Stimulated activated CD8-positive, alpha-beta memory T cell treated with anti-CD3 and anti-CD28 coated beads, Interleukin-15, amount 100 ng/mL, for 1 hour (primary cell): ENCODE measurements at places on chromosomes 3 and 15.

GRCh38 chr15:66849746-66850077 lies 147.7 kb downstream of the SMAD6 start:
- DNase-seq: no peak

GRCh38 chr3:185270262-185270955 lies 16.6 kb upstream of the EHHADH start:
- no peak for DNase-seq

- DNase-seq: no peak
Measured at GRCh38 chr3:65400899-65401298, 637.8 kb downstream of the MAGI1 start.

DNA sequence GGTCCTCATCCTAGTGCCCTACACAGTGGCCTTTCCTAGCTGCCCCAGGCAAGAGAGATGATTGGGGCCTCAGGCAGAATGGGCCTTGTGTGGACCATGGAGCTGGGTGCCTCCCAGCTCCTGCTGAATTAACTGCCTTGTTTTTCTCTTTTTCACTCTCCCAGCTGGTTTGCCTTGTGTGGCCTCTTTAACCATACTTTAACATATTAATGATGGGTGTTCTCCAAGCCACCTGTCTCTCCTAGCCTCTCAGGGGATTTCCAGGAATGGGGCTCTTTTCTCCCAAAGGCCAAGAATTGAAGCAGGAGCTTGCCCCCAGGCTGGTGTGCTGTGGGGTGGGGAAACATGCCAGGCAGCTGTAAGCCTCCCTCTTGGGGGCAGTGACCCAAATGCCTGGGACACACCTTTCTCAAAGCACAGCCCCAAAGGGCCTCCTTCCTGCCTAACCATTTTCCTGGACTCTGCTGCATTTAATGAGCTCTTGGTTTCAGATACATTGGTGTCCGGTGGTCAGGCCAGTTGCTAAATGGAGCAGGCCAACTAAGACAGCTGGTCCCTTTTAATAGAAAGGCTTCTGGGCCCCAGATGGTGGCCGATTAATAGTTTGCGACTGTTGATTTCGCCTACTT lies 5.6 kb downstream of the ALPK3 start:
- DNase-seq: no peak

GRCh38 chr3:195767792-195768191 lies 43.9 kb downstream of the MUC4 start:
- DNase-seq: no peak

DNA sequence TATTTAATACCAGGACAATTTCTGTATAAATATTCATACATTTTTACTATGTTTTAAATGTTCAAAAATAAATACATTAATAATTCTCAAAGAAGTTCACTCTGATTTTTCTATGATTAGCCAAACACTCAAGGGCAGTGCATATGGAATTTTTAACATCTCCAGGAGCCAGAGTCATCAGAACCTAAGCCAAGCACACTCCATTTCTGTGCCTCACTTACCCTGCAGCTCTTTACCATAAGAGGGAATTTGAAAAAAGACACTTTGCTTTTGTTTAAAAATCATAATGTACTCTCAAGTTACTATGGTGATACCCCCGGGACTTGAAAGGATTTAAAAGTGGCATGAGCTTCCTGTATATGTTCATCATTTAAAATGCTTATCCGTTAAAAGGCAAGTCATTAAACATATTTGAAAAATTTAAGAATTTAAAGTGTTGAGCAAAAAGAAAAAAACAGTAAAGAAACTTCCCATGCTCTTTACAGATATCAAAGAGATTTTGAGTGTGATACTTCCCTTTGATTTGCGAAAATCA lies 747.4 kb upstream of the NECTIN3 start:
- no peak for DNase-seq
